NCI-H460 (cell line): ENCODE measurements at places on chromosomes 6 and 20. TPM values are rescaled to one million over a fixed set of nuclear protein-coding genes. Genes with fewer than 3 reads are reported as not detected.

CUL7 gene
- 7.0 and 8.2 TPM in 2 replicates for total RNA-seq

HLA-DMA gene
- total RNA-seq: 1.2 and 2.0 TPM in 2 replicates

DEFB119 gene
- not detected in 2 replicates for total RNA-seq

SRSF6 gene
- total RNA-seq: 42.4 and 52.8 TPM in 2 replicates

LAMA4 gene
- total RNA-seq: not detected in 2 replicates

DNA sequence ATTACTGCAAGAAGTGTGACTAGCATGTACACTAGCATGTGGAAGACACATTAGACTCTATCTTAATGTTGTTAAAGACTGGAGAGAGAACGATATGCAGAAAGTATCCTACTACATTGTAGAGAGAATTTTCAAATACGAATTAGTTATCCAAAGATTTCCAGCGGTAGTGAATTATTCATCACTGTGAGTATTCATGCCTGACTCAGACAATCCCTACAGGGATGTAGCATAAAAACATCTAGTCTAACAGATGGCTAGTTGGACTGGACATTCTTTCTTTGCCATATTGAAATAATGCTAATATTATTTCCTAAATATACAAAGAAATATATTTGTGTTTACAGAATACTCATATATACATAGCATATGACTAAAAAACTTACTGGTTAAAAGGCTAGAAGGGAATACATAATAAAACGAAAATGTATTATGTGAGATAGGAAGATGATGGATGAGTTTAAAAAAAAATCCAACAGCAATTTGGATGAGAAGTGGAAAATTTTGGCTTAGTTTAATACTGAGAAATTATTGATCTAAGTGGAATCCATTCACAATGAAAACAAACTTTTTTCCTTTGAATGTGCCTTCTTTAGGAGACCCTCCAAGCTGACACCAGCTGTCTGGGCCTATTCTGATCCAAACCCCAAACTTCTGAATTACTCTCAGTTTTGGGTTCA, 580.7 kb downstream of the RFPL4B start:
- no peak for DNase-seq

DNA sequence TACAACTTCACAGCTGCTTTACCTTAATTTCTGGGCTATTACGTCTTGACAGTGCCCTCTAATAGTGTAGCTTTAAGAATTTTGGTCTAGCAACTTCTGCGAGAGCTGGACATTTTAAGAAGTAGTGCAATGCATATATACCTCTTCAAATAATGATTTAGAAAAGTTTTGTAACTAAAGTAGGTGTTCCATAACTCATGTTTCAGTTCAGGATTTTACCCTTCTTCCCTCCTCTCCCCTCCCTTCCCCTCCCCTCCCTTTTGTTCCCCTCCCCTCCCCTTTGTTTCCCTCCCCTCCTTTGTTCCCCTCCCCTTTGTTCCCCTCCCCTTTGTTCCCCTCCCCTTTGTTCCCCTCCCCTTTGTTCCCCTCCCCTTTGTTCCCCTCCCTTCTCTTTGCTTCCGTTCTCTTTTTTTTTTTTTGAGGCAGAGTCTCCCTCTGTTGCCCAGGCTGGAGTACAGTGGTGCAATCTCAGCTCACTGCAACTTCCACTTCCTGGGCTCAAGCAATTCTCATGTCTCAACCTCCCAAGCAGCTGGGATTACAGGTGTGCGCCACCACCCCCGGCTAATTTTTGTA, 28.8 kb upstream of the TRAM2 start:
- DNase-seq: no peak

GRCh38 chr6:136783495-136784270, 8.6 kb downstream of the MAP3K5 start:
- no peak for DNase-seq

DNA sequence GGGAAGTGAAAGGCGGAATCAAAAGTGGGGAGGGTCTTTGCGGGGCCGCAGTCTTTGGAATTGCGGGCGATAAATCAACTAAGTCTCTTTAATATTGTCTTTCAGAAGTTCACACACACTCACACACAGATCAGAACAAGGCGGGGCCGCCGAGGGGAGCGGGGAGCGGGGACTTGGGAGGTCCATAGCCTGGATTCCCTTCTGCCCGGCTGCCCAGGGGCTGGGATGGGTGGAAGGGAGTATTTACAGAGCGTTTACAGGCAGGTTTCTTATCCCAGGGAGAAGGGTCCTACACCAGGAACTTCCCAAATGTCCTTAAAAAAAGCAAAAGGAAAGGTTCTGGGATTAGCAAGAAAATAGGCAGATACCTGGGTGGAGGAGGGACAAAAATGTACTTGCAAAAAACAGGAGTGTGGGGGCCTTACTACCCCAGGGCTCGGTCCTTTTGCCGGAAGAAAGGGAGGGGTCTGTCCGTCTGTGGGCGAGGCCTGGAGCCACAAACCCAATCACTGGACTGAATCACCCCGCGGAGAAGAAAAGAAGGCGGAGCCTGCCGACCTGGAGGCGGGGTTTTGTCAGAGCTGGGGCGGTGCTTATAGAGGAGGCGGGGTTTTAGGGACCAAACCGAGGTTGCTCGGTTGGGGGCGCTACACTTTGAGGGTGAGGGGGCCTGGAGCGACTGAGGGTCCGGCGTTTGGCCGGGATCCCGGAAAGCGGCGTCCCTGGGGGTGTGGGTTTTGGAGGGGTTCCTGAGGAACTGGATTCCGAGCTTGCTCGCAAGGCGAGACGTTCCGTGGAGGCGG, 3.2 kb downstream of the PRRT1 start:
- DNase-seq: no peak

DNA sequence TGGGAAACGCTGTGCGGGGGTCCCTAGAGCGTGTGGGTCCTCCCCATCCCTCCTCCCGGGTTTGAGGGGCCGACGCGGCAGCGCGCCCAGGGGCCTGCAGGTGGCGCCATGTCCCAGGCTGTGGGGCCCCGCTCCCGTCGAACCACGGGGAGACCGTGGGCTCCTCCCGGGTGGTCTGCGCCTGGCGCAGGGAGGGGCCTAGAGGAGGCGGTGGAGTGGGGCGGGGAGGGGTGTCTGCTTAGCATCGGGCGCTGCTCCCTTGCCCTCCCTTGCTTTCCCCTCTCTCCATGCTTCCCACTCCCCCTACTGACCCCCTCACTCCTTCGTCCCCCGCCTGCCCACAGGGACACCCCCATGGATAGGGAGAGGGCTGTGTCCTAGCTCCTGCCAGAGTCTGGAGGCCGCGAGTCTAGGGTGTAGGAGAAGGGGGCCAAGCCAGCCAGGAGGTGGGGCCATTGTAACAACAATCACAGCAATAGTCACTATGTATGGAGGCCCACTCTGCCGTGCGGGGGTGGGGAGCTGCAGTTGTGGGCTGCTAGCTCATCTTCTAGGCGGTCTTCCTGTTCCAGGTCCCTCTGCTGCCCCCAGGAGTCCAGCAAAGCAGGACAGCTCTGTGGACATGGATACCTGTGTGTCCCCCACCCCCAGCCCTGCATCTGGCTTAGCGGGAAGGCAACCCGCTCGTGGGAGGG, 51.7 kb downstream of the CHMP4B start:
- peak; percentile 36 for DNase-seq

GRCh38 chr6:13513626-13514502, 26.5 kb upstream of the GFOD1 start:
- DNase-seq: no peak

DNA sequence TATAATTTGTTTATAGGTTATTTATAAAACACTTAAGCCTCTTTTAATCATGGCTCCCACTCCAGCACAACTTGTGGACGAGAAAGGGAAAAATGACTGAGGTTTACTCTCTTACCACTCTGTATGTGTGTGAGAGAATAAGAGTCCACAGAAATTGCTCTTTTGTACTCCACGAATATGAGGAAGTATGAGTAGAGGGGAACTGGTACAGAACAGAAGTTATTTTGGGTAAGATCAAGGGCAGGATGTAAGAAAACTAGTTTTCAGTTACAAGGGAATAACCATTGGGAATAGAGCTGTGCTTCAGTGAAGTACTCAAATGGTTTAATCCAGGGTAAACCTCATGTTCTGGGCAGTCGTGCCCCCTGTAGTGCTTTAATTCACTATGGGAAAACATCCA, 72.6 kb downstream of the REV3L start:
- DNase-seq: no peak

DNA sequence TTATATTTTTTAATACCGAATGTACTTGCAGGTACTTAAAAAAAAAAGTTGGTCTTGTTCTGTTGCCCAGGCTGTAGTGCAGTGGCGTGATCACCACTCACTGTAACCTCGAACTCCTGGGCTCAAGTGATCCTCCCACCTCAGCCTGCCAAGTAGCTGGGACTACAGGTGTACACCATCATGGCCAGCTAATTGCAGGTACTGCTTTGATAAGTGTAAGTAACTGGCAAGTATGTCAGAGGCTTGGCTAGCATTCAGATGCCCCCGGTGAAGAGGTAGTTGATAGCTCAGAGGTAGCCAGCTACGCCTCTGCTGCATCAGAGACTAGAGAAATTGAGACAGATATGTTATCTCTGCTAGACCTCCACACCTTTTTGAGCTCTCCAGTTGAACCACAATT, 40.5 kb downstream of the BTBD9 start:
- DNase-seq: no peak

DNA sequence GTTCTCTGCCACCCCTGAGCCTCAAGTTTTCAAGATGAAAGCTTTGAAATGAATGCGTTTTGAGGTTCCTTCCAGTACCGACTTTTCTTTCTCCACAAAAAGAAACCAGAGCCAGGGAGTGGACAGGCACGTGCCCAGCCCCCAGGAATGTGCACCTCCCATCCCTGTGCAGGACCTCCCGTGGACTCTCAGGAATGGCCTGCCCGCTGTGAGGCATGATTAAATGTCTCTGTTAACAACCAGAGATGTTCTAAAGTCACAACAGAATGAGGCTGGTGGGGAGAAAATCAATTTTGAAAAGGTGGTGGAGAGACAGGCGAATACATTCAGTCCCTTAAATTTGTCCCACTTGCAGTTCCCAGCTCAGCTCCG, 1.5 kb downstream of the TGM3 start:
- DNase-seq: no peak

DNA sequence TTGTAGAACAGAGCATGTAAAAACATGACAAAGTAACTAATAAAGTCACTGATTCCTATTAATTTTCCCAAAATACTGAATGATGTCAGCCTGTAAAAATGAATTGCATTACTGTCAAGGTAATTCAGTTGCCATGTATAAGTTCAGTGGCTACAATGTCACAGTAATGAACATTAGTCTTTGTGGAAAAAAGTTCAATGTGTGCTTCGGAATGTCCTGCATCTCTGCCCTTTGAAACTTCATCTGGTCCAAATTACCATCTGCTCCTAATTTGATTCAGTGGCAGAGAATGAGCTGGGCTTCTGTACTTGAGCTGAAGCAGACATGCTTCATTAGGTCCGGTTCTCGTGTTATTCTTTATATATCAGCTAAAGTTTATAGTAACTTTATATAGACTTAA, 567.4 kb downstream of the COL12A1 start:
- DNase-seq: no peak

- DNase-seq: no peak
These were observed 138.4 kb downstream of the TAF4 start for GRCh38 chr20:61927193-61927825.

- DNase-seq: no peak
These were observed 306.2 kb downstream of the SOX4 start for GRCh38 chr6:21899708-21900107.

- DNase-seq: no peak
These were observed 26.5 kb downstream of the HIVEP2 start for GRCh38 chr6:142918339-142919042.

- DNase-seq: no peak
These were observed 34.2 kb downstream of the FKBP1C start for GRCh38 chr6:63245420-63245819.

DNA sequence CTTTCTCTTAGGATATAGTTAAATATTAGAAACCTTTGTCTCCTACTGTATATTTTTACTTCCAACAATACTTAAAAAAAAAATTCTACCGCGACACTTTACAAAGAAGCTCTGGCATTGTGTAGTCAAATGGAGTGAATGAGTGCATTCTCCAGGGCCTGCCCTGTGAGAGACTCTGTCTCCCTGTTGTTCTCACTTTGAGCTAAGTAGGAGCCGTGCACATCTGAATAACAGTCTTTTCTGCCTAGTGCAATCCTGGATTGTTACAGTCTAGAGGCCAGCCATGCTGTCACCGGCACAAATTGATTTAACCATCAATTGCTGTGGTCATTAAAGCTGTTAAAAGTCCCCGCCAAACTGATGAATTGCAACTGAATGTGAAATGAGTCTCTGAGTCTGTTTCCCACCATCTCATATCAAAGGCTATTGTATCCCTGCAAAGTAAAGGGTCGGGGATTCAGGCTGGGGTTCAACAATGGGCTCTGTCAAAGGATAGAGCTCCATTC, 156.0 kb downstream of the RFPL4B start:
- DNase-seq: no peak

DNA sequence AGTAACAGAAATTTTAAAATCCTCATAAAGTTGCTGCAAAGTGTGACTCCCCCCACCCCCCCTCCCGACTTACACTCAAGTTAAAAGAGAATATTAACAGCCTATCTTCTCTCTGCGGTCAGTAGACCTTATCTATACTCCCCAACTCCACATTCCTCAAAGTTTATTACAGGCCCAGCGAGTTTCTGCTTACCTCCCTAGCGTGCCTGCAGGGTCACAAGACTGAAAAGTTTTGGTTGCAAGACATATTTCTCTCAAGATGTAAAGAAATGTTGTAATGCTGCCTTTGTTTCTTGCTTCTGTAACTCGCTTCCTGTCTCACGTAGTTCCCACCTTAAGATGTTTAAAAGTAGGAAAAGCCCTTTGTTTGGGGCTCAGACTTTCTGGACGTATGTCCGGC, 699.6 kb downstream of the PHF3 start:
- no peak for DNase-seq

DNA sequence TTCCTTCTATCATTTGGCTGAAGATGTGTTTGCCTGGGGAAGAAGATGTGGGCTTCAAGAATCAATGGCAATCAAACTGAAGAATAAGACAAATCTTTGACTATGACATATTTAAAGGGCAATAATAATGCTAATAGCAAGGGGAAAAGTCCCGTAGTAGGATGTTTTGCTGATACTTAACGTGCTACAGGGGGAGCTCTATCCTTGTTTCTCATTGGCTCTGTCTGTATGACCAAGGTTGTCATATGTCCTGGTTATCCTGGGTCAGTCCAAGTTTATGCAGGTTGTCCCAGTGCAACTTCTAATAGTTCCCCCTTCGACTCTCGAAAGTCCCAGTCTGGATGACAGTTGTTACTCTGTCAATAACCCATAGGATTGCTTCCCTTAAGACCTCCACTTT, 321.3 kb downstream of the DHX35 start:
- DNase-seq: no peak
